ENCODE measurements at places on chromosomes 7 and 10.

- no peak for DNase-seq
Observed at GRCh38 chr10:85665078-85665477, 701.5 kb downstream of the GRID1 start.

DNA sequence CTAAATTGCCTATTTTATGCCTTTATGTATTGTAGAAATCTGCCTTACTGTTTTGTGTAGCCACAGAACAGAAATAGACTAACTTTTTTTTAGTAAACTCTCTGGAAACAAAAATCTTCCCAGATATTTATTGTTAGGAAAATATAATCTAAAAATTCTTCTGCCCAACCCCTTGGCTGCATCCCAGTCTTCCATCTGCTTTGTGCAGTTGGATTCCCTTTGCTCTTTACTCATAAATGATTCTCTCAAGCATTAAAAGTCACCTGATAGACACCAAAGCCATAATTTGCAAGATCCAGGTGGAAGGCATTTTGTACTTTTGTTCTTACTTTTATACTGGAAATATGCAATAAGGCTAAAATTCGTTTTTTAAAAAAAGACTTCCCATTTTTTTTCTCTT, 6.1 kb upstream of the CAV2 start:
- DNase-seq, result no peak

- DNase-seq, result no peak
Observed at GRCh38 chr10:11205030-11205772, 187.5 kb downstream of the CELF2 start.

- peak; percentile 3 for DNase-seq
Observed at GRCh38 chr10:102268375-102268888, 23.1 kb downstream of the GBF1 start.

DNA sequence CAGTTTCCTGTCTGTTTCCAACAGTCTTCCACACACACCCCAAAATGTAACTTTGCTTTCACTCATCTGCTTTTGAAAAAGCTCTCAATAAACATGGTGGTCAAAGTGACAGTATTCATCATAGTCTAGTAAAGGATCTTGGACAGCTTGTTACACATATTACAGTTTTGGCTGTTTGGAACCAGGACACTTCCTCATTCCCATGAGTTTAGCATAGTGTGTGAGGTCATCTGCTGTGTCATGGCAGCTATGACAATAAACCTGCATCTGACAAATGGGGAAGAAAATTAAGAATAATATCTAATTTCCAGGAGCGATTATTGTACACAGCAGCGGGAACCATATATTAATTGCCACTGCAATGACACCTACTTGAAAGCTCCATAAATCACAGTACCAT, 184.3 kb upstream of the SLC26A5 start:
- no peak for DNase-seq

DNA sequence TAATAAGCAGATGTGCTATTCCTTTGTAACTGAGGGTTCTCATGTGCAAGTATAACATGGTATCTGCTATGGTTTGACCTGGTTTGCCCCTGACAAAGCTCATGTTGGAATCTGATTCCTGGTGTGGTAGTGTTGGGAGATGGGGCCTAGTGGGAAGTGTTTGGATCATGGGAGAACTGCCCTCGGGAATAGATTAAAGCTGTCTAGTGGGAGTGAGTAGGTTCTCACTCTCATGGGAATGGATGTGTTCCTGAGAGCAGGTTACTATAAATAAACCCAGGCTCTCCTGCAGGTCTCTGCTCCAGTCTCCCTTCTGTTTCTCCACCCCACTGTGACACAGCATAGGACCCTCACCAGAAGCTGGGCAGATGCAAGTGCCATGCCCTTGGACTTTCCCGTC, 97.7 kb downstream of the ATE1 start:
- DNase-seq, result no peak

DNA sequence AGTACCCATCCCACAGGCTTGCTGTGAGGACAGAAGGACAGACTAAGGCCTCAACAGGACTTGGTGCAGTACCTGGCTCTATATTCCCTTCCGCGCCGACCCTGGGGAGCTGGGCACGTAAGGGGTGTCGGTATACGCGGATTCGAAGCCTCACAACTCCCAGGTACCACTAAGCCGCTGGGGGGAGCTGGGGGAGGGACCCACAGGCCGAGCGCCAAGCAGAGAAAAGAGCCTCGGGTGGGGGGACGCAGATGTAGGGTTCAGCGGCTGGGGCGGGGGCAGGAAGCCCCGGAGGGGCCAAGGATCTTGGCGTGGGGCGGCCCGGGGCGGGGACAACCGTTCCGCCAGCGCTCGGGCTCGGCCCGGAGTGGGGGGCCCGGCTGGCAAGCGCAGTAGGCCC, 126.4 kb upstream of the ZNF746 start:
- no peak for DNase-seq

DNA sequence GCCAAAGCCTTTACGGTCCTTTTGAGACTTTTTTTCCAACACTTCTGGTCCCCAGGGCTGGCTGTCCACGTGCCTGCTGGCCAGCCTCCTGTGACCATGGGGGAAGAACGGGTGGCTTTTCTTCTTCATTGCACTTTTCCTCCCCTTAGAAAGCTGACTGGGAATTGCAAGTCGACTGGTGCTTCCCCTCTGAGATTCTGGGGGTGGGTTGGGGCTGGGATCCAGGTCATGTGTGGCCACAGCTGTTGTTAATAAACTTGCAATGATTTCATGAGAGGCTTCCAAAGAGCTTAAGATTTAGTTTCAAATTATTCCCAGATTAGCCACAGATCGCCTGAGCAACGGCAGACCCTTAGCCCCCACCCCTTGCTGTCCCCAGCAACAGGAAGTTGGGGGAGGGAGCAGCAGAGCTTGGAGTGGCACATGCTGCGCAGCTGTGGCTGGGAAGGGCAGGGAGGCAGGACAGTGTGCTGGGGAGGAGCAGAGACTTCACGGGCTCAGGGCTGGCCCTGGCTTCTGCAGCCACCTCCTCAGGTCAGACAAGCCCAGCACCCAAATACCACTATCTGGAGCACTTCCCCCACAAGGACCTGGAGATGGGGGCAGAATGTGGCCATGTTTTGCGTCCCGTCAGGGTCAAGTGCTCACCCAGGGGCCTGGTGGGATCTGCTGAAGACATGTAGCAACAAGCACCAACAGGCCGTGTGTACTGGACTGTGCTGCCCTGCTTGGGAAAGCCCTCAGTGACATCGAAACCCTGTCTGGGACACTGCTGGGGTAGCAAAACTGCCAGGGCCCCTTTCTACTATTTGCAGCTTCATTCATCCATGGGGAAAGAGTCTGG, 147.1 kb downstream of the RNF216 start:
- no peak for DNase-seq

DNA sequence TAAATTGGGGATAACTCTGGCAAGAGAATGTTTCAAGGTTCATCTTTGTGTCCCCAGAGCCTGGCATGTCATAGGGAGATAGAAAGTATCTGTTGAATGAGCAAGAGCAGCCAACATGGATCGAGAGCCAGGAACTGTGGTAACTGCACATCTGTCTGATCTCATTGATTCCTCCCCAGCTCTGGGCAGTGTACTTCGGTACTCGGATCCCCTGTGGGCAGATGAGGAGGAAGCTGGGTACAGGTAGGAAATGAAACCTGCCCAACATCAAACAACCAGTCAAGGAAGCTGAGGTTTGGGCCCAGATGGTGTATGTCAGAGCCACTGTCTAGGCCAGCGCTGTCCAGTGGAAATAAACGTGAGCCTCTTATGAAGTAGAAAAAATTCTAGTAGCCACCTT, 76.4 kb downstream of the GRK5 start:
- peak; percentile 51 for DNase-seq

DNA sequence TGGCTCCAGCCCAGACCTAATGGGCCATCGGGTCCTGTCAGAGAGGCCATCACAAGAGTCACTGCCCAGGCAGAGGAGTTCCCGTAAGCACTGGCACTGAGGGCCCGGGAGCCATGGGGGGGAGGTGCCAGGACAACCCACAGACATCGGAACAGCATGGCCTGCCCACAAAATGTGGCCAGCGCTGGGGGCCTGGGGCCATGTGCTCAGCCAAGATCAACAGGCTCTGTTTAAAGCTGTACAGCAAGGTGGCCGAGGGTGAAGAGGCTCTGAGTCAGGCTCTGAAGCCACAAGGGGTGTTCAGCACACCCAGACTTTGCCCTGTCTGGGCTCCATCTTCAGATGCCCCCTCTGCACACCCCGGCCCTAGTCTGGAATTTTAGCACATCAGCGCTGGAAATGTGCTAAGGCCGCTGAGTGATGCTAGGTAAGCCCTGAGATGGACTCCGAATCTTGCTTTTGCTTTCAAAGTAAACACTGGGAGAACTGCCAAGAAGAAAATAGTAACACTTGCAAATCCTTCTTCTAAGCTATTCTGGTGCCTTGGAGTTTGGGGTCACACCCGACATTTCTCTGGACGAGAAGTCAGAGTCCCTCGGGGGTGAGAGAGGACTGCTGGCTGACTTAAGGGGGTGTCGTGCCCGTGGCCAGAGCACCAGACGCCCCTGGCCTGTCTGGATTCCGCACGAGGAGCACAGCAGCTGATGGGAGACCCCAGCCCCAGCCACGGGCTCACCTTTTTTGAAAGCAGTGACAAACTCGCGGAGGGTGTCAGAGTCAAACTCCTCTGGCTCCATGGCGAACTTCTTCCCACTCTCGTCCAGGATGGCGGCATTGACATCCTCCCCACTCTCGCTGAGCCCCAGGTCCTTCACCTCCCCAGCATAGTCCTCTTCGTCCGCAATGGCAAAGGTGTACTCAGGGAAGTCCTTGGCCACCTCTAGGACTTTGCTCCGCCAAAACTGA, 23.6 kb downstream of the PDIA4 start:
- no peak for DNase-seq

- DNase-seq, result no peak
Observed at GRCh38 chr7:77550586-77550985, 13.5 kb downstream of the PTPN12 start.

DNA sequence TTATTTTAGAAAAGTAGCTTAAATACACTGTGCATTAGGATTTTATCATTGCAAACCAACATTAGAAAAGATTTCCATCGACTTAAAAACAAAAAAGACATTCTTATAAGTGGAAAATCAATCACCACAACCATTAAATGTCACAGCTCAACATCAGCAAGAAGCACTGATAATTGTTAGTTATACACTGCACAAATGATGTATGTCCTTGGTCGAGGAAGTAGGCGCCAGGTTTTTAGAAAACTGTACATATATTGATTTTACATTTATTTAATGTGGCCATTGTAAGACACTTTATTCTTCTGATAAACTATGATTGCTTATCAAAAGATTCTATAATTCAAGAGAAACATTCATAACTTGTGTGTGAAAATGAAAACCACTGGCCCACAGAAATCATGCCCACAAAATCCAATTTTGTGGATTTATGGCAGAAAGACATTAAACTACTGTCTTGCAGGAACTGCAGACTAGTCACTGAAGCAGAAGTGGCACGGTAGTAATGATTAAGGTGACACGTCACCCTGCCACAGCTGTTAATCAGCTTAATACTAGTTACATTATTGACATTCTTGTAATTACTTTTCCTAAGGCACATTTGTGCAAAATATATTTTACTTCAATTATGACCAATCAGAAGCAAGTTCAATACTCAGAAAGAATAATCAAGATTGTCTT, 79.4 kb downstream of the VPS41 start:
- DNase-seq, result no peak

DNA sequence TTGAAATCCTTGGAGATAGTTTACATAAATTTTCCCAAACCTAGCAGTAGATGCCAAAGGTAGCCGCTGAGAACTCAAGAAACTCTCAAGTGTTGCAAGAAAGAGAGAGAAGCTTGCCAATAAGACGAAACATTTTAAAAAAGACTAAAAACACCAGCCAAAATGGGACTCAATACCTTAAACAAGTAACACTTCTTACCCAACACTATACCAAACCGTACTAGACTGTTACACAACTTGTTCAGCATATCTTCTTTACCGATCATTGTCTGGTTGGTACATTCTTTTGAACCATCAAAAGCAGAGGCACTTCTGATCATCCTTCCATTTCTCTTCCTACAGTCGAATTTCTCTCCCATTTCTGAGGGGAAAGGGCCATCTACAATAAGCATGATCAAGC, 4.8 kb upstream of the PTPN12 start:
- no peak for DNase-seq

- DNase-seq, result no peak
Observed at GRCh38 chr7:158595068-158595467, 7.4 kb upstream of the PTPRN2 start.

- DNase-seq, result peak; percentile 26
Observed at GRCh38 chr10:61901829-61902444, 438 bp downstream of the ARID5B start.

GRCh38 chr7:135326636-135327280, 93.1 kb downstream of the STRA8 start:
- no peak for DNase-seq

DNA sequence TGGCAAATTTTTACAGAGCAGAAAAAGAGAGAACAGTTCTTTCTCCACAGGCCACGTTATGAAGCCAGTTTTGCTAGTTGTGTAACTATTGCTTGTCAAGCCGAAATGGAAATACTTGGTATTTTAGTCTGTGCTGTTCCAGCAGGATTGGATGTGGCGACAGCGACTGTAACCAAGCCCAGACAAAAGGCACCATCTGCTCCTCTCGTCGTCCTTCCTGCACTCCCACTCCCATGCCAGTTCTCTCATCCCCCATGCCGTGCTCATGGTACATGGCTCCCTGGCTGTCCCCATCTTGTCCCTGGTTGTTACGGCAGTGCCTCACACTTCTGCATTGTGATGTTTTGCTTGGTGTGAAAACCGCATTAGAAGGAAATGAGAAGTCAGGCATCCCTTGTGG, 185.7 kb upstream of the FZD8 start:
- DNase-seq, result no peak

GRCh38 chr7:114819616-114820362, 102.1 kb upstream of the MDFIC start:
- DNase-seq, result no peak

GRCh38 chr7:106022193-106022821, 59.2 kb downstream of the CDHR3 start:
- peak; percentile 93 for DNase-seq

GRCh38 chr7:149873970-149874643, 338 bp downstream of the ATP6V0E2 start:
- no peak for DNase-seq

GRCh38 chr7:151875942-151876898, 695 bp downstream of the PRKAG2 start:
- peak; percentile 39 for DNase-seq

DNA sequence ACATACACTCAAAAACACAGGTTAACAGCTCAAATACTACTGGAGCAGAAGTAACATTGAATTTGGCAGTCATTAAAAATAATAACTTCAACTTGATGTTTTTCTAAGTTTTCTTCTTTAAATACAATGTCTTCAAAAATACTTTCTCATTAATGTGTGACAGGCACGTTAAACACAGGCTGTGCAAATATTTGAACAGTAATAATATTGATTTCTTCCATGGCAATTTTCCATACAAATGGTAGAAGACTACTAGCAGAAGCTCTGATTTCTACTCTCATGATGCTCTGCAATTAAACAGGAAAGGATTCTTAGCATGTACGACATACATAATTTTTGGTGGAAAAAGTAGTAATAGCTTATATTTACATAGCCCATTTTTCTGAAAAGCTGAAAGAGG, 47.4 kb downstream of the NRP1 start:
- no peak for DNase-seq

- DNase-seq, result no peak
Observed at GRCh38 chr10:374354-374753, 239.1 kb downstream of the ZMYND11 start.

- peak; percentile 49 for DNase-seq
Observed at GRCh38 chr10:1488970-1489548, 248.3 kb downstream of the ADARB2 start.

GRCh38 chr10:12835709-12836108, 165.8 kb downstream of the CCDC3 start:
- no peak for DNase-seq
